ENCODE measurements at places on chromosomes 4 and X.

DNA sequence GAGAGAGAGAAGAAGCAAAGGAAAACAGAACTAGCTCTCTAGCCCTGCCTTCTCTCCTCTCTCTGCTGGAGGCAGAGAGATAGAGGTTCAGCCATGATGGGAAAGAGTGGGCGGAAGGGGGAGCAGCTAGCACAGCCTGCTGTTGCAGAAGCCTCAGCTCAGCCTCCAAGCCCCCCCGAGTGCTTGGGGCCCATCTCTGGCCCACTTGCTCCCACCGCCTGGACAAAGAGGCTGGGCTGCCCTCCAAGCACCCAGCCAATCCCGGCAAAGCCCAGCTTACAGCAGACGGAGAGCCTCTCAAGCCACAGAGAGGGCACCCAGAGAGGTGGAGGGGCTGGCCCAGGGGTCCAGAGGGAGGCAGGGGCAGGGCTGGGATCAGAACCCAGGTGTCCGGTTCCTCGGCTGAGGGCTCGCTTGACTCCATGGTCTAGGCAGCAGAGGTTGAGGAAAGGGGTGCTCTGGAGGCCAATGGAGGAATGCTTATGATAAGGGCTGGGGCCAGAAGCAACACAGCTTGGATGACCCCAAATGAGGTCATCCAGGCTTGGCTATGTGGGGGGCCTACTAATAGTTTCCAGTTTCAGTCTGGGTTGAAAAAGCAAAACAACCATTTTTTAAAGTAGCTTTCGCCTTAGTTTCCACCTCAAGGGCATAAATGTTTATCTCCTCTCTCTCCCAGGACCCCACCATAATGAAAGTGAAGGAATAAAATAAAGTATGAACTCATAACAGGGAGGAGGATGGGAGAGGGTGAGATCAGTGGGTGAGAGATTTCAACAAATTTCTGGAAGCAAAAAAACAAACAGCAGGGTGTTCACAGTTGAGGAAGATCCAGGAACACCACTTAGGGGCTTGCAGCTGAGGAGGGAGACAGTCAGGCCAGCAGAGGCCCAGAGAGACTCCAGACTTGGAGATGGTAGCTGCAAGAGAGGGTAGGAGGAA is 24.9 kb upstream of the IQSEC2 start:
- DNase-seq = no peak

- no peak for DNase-seq
Measured at GRCh38 chrX:38287674-38288073, 39.6 kb downstream of the RPGR start.

GRCh38 chrX:140697618-140698017 is 11.9 kb upstream of the LINC00632 start:
- DNase-seq = no peak

GRCh38 chr4:20681271-20681670 is 19.0 kb upstream of the PACRGL start:
- DNase-seq = no peak

- DNase-seq = no peak
Measured at GRCh38 chr4:153764601-153765368, 5.0 kb upstream of the RNF175 start.

DNA sequence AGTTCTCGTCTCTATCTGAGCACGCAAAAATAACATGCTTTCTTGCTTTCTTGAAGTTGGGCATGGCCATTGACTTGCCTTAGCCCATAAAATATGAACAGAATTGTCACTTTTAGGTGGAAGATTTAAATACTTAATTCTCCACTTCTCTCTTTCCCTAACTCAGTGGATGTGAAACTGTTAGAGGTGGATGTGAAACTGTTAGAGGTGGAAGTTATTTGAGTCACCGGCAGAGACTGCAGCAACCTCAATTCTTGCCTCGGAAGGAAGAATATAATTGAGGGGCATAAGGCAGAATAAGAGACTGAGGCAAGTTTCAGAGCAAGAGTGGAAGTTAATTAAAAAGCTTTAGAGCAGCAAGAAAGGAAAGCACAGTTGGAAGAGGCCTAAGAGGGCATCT is 2.8 kb upstream of the PARM1 start:
- DNase-seq = no peak

GRCh38 chr4:123096038-123096437 is 173.6 kb upstream of the NUDT6 start:
- no peak for DNase-seq

DNA sequence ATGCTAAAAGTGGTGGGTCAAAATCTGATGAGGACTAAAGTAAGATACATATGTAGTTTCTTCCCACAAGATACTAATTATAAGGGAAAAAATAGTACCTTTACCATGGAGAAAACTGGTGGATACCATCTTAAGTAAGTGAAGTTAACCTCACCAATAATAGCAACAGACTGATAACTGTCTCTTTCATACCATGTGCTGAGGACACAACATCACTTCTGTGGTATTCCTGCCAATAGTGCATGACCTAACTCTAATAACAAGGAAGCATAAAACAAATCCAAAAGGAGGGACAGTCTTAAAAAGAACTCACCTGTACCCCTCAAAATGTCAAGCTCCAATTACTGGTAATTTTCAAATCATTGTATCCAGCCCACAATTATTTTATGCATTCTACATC is 8.8 kb downstream of the UFSP2 start:
- DNase-seq = no peak

- DNase-seq = no peak
Measured at GRCh38 chr4:2484993-2485392, 16.1 kb downstream of the RNF4 start.

GRCh38 chr4:169210504-169211118 is 60.1 kb downstream of the SH3RF1 start:
- DNase-seq = no peak

- DNase-seq = no peak
Measured at GRCh38 chr4:38456096-38456495, 207.9 kb upstream of the KLF3 start.

- no peak for DNase-seq
Measured at GRCh38 chr4:74111990-74112389, 13.0 kb upstream of the CXCL2 start.

DNA sequence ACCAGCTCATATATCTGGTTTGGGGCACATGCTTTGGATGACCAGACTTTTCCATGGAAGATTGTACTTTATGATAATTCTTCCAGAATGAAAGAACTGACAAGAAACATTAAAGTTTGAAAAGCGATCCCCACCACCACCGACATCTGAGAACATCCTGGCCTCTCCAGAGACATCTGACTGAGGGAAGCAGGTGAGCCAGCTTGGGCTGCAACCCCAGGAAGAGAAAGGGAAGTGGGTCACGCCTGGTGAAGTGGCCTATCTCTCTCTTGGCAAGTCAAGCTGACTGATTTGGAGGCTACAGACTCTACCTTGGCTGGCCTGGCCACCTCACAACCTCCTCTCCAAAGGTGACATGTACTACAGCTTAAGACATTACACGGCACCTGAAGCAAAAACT is 20.7 kb downstream of the PARM1 start:
- no peak for DNase-seq

DNA sequence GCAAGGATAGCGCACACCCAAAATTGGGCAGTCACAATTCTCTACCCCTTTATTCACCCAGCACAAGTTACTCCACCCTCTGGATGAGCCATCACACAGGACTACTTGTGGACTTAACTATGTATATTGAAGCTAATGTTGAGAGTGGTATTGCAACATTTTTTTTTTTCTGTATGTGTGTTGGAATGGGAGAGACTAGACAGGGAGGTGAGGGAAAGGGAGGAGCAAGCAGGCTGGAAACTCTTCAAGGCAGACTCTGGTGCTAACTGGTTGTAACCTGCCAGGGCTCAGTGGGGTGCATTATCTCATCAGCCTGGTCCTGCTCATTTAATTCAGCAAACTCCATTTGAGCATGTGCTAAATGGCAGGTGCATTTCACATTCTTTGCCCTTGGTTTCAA is 18.4 kb upstream of the CWH43 start:
- peak; percentile 22 for DNase-seq

GRCh38 chr4:10100734-10101216 is 15.8 kb downstream of the WDR1 start:
- no peak for DNase-seq

DNA sequence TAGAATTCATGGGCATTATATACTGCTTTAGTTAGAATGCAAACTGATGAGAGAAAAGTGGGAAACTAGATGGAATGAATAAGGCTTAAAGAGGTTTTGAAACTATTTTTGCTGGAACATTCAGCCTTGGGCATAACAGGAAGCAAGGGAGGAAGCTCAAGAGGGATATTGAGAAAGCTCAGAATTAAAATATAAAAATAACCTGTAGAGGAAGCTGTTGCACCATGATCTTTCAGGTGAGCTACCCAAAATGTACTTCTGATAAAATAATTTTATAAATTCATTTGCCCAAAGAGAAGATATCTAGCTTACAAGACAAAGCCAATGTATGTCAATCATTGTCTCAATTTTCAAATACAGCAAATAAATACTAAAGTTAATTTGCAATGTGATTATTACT is 11.3 kb downstream of the GC start:
- DNase-seq = no peak

GRCh38 chrX:31588355-31588754 is 516.5 kb upstream of the FTHL17 start:
- no peak for DNase-seq

DNA sequence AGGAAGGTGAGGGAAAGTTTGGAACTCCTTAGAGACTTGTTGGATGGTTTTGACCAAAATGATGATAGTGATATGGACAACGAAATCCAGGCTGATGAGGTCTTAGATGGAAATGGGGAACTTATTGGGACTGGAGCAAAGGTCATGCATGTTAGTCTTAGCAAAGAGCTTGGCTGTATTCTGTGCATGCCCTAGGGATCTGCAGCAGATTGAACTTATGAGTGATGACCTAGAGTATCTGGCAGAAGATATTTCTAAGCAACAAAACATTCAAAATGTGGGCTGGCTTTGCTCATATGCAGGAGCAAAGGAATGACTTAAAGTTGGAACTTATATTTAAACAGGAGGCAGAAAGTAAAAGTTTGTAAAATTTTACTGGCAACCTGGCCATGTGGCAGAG is 489.3 kb upstream of the DIPK2B start:
- DNase-seq = no peak

- DNase-seq = no peak
Measured at GRCh38 chrX:119482041-119482440, 13.8 kb downstream of the SLC25A5 start.

- no peak for DNase-seq
Measured at GRCh38 chrX:55801811-55802210, 84.3 kb downstream of the RRAGB start.

DNA sequence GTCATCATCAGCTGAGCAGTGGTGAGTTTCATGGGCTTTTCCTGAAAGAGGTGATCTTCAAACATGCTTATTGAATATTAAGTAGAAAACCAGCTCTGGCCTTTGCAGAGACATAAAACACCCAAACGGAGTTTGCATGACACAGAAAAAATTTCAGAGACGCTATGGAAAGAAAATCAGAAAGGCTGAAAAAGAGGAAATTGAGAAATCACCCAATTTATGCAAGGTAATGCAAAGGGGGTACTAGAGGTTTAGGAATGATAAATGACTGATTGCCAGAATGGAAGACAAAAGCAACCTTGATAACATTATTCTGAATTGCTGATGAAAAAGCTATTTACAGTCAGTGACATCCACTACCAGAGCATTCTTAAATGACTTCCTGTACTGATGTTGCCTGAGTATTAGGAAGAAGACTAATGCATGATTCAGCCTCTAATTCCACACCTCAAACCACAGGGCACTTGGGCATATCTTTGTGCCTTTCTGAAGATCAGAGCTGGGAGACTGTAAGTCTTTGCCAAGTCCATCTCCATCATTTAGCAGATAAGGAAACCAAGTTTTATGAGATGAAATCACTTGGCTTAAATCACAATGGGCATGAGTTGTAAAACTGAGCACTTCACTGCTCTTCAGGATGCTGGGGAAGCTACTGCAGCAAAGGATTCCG is 565.7 kb downstream of the PPARGC1A start:
- DNase-seq = no peak

GRCh38 chr4:138890891-138891570 is 124.5 kb upstream of the NOCT start:
- DNase-seq = no peak

- DNase-seq = peak; percentile 41
Measured at GRCh38 chr4:163701916-163702315, 207.4 kb downstream of the TMA16 start.

DNA sequence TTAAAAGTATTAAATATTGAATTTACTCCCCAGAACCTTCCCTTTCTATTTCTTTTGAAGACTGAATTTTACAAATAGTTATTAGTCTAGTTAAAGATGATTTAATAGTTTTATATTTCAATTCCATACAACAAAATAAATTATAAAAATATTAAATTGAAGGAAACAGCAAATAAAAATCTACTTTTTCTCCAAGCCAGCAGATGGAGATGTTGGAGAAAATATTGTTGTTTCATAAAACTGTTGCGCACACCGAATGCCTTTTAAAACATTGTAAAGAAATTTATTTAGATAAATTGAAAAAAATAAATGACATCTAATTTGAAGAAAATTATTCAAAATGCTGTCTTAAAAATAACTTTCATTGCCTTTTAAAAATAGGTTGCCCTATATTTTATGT is 5.5 kb downstream of the GRIA2 start:
- DNase-seq = no peak

GRCh38 chr4:57013543-57014120 is 34.9 kb downstream of the POLR2B start:
- no peak for DNase-seq

DNA sequence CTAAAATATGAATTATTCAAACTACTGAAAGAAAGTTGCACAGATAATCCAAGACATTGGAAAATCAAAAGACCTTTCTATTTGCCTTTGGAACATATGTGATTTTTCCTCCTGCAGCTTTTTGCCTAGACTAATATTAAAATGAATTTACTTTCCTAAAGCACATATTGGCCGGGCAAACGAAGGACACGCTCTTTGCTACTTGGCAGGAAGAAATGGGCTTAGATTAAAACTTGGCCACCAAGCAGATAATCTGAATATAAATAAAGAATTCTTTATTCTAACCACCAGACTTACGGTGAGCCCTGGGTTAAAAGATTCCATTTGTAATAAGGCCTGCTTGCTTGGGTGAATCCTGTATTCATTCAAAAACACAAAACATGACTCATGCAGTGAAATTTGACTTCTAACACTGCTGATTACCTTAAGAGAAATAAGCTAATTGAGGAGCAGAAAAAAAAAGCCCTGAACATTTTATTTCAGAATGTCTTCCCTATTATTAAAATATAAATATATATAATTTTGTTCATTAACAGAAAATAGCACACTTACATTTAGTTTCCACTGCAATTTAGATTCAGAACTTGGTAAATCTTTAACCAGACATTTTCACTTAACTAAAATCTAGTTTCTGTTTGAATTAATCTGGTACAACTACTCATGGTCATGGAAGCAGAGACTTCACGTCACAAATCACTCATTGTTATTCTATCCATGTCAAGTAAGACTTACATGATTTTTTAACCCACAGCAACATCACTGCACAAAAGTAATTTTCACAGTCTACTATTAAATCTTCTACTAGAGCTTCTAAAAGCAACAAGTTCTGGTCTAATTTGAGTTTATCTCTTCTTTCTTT is 116.1 kb upstream of the PLAC1 start:
- DNase-seq = no peak

- DNase-seq = no peak
Measured at GRCh38 chr4:103982454-103982853, 262.7 kb upstream of the TACR3 start.

- DNase-seq = no peak
Measured at GRCh38 chr4:25913056-25913850, 767 bp upstream of the SMIM20 start.

GRCh38 chr4:144754562-144755410 is 108.8 kb downstream of the HHIP start:
- DNase-seq = no peak

GRCh38 chr4:1310031-1310795 is 20.5 kb downstream of the MAEA start:
- DNase-seq = no peak

- DNase-seq = no peak
Measured at GRCh38 chr4:186823989-186824388, 100.3 kb upstream of the FAT1 start.

- no peak for DNase-seq
Measured at GRCh38 chr4:108540536-108540935, 79.8 kb upstream of the RPL34 start.
